ENCODE measurements at places on chromosomes 12 and 14.

DNA sequence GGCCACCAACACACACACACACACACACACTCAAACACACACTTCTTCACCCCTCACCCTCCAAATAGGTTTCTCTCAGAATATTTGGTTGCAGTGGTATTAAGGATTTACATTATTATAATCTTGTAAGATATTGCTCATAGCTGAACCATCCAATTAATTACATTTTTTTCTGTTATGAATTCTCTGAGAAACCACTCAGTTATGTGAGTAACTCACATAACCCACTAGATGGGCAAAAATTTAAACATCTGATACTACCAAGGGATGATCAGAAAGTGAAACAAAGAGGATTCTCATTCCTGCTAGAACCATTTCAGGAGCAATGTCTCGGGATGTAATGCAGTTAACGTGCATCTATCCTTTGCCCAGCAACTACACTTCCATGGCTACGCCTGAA lies 31.6 kb downstream of the TMTC1 start:
- no peak for DNase-seq

DNA sequence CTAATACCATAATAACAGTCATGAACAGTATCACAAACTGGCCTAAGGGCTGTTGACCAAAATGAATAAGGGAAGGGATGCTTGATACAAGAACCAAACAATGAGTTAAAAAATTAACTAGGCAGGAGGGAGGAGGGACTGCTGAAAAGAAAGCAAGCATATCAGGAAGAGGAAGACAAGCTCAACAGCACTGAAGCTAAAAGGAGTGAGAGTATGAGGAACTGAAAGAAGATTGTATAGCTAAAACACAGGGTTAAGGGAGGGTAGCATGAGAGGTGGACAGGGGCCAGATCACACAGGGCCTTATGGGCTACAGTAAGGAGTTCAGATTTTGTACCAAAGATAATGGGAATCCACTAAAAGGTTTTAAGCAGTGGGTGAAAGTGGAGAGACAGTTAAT lies 34.1 kb downstream of the ITGA7 start:
- DNase-seq: no peak

DNA sequence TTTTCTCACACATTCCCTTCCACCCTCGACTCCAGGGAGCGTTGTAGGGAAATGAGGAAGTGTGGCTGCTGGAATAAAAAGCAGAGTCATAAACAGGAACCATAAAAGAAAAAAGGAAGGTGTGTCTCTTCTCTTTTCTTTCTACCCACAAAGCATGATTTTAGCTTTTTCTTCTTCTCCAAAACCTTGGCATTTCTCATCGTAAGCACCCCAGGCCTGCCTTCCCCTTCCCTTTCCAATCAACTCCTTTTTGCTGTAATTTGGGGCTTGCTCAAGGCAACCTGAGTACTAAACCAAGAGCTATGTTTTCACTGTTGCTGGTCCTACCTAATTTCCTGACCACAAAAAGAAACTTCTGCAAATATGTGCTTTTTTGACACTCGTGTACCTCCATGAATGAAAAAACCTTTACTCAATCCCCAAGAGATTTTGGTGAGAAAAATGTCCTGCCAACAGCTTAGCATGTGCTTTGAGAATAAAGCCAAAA lies 9.2 kb downstream of the PLBD1 start:
- no peak for DNase-seq

- DNase-seq: no peak
These were observed 1.0 kb downstream of the RTL1 start for GRCh38 chr14:100902295-100903133.

DNA sequence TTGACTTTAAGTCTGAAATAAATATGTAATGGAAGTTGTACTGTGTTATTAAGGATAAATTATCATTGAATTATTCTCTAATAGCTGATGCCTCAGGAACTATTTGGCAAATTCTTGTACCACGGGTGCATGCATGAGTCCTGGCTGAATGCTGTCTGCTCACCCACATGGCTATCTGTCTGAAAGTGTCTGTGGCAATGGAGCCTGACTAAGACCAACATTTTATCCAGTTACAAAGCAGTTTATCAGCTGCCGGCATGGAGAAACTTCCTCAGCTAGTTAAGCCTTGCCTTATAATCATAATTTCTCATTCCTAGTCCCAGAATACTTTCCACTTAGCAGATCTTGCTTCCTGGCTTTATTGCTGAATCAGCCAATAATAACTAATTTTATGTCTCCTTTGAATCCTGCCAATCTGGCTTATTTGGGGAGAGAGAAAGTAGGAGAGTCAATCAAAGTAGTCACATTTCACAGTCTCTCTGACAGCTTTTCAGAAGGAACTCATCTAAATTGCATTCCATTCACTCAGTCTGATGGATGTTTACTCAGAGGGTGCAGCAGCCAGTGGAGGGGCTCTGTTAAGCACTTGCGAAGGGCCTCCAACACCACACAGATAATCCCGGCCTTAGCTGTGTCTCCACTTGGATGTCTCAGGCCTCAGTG lies 280.6 kb upstream of the CLEC14A start:
- DNase-seq: no peak

- DNase-seq: no peak
These were observed 266.4 kb upstream of the SFSWAP start for GRCh38 chr12:131444220-131445164.

DNA sequence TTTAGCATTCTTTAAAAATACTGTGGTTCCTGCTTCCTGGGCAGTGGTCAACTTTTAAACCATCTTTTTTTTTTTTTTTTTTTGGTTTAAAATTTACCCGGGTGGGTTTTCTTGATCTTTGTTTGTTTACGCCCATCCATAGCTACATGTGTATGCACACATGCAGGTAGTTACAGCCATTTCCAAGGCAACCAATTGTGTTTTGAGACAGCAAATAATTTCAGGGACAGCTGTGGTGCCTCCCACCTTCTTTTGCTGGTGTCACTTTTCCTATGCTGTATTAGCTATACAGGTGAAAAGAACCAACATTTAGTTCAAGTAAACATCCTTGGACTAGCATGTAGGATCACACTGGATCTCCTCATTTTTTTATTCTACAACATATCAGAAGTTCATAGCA lies 52.0 kb upstream of the PSMA6 start:
- DNase-seq: no peak

DNA sequence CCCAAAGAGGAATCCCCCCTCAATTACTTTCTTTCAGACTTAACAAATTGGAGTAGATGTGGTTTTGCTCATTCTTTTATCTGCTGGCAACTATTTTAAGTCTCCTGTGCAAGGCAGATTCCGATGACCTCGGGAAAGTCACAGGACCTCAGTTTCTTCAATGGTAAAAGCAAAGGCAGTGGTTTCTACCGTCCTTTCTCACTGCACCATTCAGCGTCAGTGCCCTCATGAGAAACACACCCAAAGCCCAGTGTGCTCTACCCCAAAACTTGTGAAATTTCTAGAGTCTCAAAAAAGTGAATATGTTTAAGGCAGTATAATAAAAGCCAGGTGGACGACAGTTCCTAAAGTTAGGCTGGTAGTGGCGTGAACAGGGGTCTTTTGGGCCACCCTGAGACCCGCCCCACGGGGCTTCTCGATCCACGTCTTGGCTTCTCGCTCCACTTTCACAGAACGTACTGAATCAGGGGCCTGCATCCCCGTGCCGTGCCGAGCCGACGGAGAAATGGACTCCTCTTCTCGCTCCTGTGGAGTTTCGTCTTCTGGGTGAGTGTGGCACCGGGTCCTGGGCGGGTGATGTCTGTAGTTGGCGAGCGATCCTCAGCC lies 1.3 kb upstream of the ARHGAP5 start:
- peak; percentile 56 for DNase-seq

DNA sequence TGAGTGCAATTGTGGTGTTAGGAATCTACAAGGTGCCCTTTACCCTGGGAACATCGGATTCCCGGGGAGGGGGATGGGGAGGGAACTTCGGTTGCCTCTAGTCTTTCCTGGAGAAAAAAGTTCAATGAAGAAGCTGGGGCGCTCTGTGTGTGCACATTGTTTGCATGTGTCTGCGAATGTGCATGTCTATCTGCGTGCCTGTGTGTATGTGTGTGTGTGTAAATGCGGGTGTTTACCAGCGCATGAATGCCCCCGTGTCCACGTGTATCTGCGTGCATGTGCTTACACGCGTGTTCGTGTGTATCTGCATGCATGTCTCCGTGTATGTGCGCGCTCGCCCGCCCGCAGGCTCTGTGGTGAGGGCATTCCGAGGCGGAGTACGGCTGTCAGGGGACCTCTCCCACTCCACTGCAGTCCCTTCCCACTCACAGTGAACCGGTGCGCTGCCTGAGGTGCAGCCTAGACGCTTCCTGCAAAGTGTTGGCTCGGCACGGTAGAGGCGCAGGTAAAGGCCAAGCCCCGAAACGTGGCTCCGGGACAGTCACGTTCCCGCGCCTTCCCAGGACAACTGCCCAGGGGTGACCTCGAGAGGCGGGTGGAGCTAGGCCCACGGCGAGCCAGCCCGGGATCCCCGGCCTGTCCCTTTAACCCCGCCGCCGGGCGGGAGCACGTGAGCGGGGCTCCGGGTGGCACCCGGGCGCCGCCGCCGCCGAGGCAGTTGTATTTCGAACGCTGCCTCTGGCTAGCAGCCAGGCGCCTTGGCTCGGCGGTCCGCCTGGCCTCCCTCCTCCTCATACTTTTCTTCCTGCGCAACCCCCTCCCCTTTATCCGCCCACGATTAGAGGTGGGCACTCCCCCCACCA lies 539 bp upstream of the HMGA2 start:
- DNase-seq: peak; percentile 9

DNA sequence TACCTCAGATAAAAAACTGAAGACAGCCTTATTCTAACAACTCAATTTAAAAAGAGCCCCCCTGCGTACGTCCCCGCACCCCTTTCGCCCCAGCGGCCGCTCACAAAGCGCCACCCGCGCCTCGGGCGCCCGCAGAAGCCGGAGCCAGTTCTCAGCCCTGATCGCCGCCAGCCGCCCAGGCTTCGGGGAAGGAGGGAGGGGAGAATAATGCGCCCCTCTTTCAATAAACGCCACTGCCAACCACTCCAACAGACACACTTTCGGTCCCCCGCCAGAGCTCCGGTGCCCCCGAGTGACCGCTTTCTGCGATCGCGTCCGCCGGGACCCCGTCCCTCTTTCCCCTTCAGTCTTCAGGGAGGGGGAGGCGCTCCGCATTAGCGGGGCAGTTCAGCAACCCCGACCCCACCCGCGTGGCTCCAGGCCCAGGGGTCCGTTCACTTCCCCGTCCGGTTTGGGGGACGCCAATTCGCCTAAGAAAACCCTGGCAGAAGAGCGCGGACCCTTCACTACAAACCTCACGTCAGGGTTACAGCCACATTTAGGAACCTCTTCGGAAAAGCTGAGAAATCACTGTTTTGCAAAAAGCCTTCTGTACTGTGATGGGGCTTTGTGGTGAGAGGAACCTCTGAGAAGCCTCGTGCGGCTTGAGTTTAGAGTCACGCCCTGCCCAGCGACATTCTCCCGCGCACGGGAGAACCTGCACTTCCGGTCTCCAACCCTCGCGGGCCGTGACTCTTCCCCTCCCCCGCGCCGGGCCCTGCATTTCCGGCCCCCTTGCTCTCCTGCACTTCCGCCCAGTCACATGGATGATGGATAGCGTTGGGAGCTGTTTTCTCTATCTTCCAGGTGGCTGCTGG lies 18.7 kb downstream of the FOXG1 start:
- no peak for DNase-seq

DNA sequence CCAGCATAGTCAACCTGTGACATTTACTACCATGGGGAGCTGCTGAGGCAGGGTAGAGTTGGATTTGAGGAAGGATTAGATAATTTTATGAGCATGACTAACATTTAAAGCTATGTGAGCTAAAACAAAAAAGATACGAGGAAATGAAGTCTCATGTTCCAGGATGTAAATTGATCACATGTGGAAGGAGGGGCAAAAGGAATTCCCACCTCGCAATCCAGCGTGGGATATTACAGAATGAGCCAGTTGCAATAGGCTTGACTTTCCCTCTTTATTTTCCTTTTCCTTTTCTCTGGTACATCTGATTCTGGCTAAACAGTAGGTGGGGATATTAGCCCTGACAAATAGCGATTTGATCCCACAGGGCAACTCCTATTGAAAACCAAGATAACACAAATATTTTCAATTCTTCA lies 214.9 kb upstream of the HMGA2 start:
- no peak for DNase-seq

GRCh38 chr14:49994951-49995561 lies 102.2 kb downstream of the ARF6 start:
- no peak for DNase-seq

DNA sequence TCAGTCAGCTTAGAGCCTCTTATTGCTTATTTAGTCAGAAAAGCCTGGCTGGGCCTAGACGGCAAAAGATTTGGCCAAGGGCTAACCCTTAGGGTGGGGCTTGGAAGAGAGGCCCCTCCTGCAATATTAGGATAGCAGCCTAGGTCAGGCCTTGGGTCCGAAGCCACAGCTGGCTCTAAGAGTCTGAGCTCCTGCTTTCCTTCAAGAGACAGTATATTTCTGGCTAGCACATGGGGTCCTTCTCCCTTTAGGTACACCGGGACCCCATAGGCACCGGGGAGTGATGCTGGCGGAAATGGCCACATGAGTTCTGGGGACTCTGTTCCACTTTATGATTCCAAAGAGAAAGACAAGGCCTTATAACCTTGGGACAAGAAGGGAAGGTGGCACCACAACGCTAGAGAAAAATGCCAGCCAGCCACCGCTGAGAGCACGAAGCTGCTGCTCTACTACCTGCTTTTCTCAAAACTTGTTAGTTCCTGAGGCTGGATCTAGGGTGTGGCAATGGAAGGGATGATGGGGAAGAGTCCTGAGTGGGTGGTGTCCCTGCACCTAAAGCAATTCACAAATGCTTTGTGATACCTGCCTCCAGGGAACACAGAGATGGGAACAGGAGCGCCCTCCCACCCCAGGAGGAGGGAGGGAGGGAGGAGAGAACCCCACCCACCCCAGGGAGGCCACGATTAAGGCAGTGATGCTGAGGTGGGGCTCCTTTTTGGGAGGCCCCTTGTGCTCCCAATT lies 3.1 kb upstream of the AVIL start:
- DNase-seq: no peak

- DNase-seq: no peak
These were observed 5.3 kb downstream of the BAG5 start for GRCh38 chr14:103556946-103557758.

DNA sequence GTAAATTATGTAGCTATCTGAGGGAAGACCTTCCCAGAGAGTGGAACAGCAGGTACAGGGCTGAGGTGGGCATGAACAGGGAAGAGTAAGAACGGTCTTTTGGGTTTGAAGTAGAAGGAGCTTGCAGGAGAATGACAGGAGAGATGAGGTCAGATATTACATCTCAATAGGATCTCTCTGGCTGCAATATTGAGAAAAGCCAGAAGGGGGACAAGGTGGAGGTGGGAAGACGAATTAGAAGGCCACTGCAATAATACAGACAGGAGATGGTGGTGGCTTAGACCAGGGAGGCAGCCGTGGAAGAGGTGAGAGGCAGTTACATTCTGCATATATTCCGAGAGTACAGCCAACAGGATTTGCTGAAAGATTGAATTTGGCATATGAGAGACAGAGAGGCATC lies 310.2 kb downstream of the APAF1 start:
- no peak for DNase-seq

DNA sequence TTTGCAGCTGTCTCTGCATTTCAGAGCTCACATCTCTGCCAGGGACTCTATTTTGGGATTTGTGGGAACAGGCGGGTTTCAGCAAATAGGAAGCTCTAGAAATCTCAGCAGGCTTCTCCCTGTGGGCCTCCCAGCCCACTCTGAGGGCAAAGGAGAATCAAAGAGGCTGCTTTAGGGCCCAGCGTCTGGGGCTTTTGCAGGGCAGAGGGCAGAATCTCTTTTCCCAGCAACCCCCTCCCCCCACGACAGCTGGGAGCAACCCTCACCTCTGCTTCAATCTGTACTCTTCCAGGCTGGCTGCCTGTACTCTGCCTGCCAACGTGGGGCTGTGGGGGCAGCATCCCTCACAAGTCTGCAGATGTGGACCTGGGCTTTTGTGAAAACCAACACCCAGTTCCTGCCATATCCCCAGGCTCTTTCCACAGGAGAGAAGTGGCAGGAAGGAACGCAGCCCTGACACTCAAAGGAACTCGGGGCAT lies 529.6 kb upstream of the TBX3 start:
- peak; percentile 32 for DNase-seq

Measured in heart right ventricle (tissue), 16 donors.